Aorta (tissue), 5 donors: ENCODE measurements at places on chromosomes 3 and 15. TPM values are rescaled to one million over a fixed set of nuclear protein-coding genes. Genes with fewer than 3 reads are reported as not detected.

GRCh38 chr3:184334470-184335158, 2.8 kb upstream of the FAM131A start:
- DNase-seq = no peak

- no peak for DNase-seq
Measured at GRCh38 chr3:24096695-24097290, 151.7 kb downstream of the NR1D2 start.

DNA sequence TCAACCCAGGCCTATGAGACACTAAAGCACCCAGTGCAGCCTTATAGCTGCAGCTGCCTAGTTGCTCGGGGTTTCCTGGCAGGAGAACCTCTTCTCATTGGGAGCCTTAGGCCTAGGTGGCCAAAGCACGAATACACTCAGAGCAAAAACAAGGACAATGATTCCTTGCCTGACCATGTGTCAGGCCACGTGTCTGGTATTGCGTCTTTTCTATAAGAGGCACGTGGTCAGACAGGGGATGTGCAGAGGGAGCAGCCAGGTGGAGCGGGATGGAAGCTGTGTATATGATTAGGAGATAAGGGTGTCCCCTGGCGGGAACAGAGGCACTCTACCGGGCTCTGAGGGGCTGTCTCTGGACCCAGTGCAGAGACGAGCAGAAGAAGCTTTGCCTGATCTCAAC, 26.4 kb downstream of the SLC22A14 start:
- DNase-seq = no peak

DNA sequence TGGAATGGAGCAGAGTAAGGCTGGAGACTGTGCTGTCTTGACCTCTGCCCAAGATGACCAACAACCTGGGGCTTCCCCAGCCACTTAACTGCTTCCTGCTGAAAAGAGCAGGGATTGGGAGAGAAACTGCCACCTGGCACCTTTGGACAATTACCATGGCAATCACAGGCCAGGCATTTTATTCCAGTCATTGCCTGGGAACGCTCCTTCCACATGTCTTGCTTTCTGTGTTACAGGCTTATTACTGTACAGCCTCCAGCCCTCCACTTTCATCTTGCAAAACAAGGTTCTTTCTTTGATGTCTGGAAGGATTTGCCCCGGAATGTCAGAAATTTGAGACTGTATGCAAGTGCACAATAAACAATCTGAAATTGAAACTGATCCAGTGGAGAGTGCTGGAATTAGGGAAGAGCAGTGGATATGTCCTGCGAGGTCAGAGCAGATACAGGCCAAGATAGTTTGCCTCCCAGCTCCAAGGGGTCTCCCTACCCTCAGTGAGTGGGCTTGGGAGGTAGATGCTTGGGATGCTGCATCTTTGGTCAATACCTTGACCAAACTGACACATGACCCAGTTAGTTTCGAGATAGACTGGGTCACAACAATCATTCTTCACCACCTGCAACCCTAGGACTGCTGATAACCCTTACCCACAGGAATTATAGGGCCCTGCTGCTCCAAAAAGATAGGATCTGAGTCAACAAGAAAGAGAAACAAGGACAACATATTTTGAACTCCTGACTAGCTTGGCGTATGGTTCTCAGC, 2.7 kb downstream of the PPP1R14D start:
- no peak for DNase-seq

GRCh38 chr15:39359771-39360170, 221.1 kb upstream of the THBS1 start:
- no peak for DNase-seq

DNA sequence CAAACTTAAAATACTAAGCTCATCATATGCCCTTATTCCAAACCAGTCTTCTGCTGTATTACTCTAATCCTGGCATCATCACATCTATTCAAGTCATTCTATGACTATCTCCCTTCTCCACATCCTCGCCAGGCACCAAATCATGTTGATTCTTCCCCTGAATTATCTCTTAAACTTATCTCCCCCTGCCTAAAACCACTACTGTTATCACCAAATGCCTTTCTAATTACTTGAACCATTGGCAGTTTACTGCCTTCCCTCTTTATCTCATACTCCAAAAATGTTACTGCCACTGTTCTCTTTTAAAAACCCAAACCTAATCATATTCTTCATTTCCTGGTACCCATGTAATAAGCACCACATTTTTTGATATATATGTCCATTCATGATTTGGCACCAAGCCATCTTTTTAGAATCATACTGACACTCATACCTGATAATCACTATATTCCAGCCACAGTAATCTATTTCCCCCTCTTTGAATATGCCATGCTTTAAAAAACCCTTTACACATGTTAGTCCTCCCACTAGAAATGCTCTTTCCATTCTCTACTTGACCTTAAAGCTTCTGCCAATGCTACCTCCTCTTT, 126.8 kb downstream of the PEAK1 start:
- DNase-seq = no peak

GRCh38 chr3:33980252-33980651, 181.8 kb downstream of the PDCD6IP start:
- DNase-seq = no peak

DNA sequence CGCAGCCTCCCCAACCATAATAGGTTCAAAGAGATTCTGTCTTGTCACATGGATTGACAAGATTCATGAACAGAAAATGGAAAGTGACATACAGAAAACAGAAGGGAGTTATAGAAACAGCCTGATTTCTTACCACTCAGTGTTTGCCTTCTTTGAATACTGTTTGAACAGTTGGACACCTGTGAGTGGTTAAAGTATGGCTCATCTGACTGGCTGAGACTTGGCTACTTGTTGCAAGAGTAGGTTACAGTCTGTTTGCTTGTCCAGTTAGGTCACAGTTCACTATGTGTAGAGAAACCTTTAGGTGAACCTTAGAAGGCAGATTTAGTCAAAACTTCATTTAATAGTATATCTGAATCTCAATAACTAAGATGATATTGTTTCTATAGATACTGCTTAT, 1003.9 kb upstream of the EPHA6 start:
- no peak for DNase-seq

DNA sequence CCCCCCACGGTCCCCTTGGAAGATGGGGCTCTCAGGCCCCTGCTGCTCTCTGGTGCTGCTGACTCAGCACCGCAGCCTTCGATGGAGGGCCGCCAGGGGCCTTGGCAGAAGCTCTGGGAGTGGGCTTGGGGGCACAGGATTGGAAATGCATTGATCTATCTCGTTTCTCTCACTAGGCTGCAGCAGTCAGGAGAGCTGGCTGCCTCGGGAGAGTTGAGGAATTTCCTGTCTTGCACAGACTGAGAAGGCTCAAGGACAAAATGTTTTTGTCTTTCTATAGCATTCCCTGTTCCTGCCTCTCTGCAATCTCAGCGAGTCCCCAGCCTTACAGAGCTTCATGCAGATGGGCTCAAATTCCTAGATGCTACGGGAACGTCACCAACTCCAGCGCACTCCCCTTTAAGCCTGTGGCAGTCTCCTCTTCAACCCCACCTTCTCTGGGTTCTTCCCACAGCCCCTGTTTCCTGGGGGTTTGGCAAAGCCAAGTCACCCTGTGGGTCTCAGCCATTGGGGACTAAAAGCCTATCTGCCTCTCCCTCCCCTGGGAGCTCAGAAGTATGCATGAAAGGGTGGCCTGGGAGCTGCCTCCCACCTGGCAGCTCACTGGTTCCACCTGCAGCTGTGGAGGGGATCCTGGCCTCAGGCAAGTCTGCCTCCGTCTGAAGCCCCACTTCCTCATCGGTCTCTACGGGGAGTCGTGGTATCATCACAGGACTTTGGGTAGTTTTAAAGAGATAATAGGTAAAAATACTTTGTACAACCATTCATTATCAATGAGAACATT, 127.4 kb upstream of the HACD2 start:
- DNase-seq = no peak

GRCh38 chr3:71680603-71681002, 44.6 kb downstream of the EIF4E3 start:
- no peak for DNase-seq

GRCh38 chr3:331881-332280, 135.3 kb downstream of the CHL1 start:
- DNase-seq = no peak

GRCh38 chr3:119695480-119695879, 7.3 kb upstream of the CFAP91 start:
- no peak for DNase-seq

GRCh38 chr3:61043156-61043555, 208.1 kb downstream of the FHIT start:
- DNase-seq = no peak

The TMEM108 gene
- total RNA-seq = 1.3 TPM

GRCh38 chr15:90336705-90337141, 15.4 kb upstream of the ZNF774 start:
- no peak for DNase-seq

- no peak for DNase-seq
Measured at GRCh38 chr3:193782276-193782647, 189.3 kb downstream of the OPA1 start.

DNA sequence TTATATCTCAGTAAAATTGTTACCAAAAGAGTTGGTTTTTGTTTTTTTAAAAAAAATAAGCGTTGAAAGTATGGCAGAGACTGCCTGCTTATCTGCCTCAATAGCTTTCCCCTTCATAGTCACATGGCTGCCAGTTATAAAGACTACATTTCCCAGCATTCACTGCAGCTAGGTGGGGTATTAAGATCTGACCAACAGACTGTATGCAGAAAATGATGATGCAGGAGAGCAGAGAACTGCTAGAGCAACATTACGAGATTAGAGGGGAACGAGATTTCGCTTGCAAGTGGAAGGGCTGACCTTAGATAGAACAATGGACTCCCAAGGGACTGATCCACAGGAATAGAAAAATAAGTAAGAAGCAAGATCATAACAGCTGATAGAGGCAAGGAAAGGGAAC, 14.3 kb downstream of the RHOA start:
- DNase-seq = no peak

DNA sequence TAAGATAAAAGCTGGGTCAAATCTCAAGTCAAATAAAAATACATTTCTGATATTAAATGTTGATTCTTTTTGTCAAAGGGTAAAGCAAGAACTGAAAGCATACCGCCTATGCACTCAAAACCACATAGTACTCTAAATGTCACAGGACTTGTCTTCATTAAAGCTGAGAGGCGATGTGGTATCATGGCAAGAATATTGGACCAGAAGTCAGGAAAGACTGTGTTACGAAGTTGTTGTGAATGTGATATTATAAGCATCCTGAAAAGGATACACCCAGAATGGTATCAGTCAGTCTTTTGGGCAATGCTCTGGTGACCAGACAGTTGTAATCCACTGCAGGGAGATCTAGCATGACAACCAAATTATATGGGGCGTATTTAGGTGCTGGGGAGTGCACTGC, 33.8 kb downstream of the TIGIT start:
- no peak for DNase-seq

DNA sequence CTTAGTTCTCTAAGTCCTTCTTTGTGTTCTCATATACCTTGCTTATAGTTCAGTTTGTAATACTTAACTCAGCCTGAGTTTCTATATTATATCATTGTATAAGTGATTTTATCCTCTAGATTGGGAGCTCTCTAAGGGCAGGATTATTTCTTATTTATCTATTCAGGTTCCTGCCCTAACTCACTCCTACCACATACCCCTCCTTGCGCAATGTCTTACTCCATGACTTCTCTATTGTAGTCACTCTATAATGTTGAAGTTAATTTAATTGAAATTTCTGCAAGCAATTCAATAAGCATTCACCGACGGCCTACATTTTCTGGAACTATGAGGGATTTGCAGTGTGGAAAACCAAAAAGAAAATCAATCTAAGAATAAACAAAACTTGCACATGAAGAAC, 3.6 kb upstream of the OR5K4 start:
- DNase-seq = no peak

The SQOR gene
- 44.5 TPM for total RNA-seq

The SST gene
- total RNA-seq = not detected

GRCh38 chr3:39062180-39062579, 10.4 kb downstream of the WDR48 start:
- DNase-seq = no peak

- DNase-seq = no peak
Measured at GRCh38 chr15:101092156-101092866, 159.5 kb downstream of the CHSY1 start.

GRCh38 chr3:149638228-149639092, 19.4 kb downstream of the WWTR1 start:
- DNase-seq = no peak

GRCh38 chr3:184953401-184953800, 141.4 kb downstream of the VPS8 start:
- no peak for DNase-seq

The CPN2 gene
- total RNA-seq = not detected

- no peak for DNase-seq
Measured at GRCh38 chr3:73504239-73504638, 120.5 kb downstream of the PDZRN3 start.

The STRIT1 gene
- total RNA-seq = not detected

GRCh38 chr3:144162042-144162441, 190.4 kb downstream of the DIPK2A start:
- no peak for DNase-seq

The CCR9 gene
- total RNA-seq = not detected

The ZNF620 gene
- total RNA-seq = 4.7 TPM

DNA sequence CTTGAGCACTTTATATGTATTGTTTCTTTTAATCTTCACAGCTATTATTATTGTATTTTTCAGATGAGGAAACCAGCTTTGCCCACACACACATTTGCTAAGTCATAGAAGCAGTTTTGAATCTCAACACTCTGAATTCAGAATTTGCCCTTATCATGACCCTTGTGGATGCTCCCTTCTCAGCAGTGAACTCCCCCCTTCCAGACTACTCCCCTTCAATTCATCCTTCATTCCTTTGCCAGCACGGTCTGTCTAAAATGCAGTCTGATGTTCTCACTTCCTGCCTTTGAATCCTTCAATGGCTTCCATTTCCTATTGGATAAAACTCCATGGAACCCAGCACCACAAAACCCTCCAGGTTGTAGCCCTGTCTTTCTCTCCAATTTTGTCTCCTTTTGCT, 52.5 kb upstream of the TSC22D2 start:
- no peak for DNase-seq

DNA sequence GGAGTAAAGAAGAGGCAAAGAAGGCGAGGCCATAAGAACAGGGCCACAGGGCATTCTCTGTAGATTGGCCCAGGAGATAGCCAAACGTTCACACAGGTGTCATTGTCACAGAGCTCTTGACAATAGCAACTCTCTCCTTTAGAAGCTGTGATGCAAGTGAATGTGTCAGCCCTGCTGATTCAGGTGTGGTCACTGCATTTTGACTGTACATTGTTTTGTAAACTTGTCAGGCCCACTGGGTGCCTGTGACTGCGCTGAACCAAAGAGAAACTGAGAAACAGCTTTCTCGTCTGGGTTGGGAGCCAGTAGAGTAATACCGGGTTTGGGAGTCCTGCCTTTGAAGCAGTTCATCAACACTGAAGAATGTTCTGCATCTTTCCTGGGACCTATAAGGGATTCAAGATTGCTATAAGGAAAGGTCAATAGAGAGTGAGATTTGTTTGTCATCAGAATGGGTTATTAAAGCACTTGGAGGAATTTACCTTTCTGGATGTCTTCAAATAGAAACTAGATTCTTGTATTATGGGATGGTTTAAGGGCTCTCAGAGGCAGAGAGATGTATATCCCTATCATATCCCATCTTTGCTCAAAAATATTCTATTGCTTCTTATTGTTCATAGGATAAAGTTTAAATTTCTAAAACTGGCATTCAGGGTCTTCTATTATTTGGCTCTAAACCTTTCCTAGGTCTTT, 45.4 kb downstream of the TMEM45A start:
- DNase-seq = no peak

The AP2M1 gene
- total RNA-seq = 250 TPM

- peak; percentile 83 for DNase-seq
Measured at GRCh38 chr3:160225176-160226025, at the start of gene C3orf80. TSS of gene C3orf80 (plus strand) at chr3:160225422. CDS start at chr3:160225636, 214 bp downstream.

The CFAP44 gene
- total RNA-seq = 8.6 TPM

- DNase-seq = no peak
Measured at GRCh38 chr3:138578141-138578540, 15.9 kb downstream of the CEP70 start.

The SLC22A13 gene
- total RNA-seq = 1.3 TPM
